Choroid plexus epithelial cell (primary cell): ENCODE measurements at places on chromosomes 5 and 9.
A peak's percentile ranks its signal among the peaks of the same experiment; 100 is the strongest.

DNA sequence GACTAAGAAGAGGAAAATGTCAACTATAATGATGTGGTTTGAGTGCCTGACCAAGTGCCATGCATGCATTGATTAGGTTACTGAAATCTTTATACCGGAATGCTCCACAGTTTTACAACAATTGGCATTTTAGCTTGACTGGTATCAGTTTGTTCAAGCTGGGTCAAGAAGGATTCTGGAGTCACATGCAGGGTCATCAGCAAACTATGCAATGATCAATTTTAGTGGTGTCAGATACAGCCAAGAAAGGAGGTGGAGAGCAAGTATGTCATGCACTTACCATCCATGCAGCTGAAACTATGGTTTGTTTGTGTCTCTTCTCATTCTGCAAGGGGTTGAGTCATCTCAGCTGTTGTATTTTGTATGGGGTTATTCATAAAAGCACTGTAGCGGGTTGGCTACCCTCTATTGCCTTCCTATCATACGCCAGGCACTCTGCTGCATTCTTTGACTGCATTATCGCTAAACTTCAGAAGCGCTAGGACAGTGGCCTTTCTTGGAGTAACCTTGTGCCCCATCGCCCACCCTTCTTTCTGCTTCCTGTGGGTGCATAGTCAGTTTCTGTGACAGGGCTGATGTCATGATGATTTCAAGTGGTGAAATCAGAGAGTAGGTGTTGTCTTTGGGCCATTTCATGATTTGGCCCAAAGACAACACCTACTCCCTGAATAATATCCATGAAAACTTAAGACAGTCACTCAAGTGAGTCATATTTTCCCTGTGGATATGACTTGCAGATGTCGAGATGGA, 145.4 kb downstream of the MTX3 start:
- DNase-seq: peak; percentile 7

- DNase-seq: no peak
Observed at GRCh38 chr5:133706506-133707430, 94.4 kb upstream of the FSTL4 start.

GRCh38 chr5:143432658-143433239, 29.3 kb upstream of the NR3C1 start:
- no peak for DNase-seq

DNA sequence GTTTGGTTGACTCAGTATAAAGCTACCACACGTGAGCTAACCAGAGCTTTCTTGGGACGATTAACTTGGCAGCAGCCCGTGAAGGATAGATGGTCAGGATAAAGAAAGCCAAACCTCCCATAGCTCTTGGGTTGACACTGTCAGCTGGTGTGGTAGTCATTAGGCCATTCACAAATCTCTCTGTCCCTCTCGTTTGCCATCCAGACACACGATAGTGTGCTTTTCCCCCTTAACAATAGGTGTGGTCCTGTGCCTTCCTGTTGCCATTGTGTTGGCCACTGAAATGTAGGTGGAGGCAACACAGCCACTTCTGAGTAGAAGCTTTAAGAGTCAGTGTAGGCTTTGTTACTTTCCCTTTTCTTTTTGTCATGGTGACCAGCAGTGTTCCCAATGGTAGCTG, 11.7 kb downstream of the OR13J1 start:
- DNase-seq: no peak
